ENCODE measurements at places on chromosomes 12 and 14. TPM values are rescaled to one million over a fixed set of nuclear protein-coding genes. Genes with fewer than 3 reads are reported as not detected.
A peak's percentile ranks its signal among the peaks of the same experiment; 100 is the strongest.

GRCh38 chr12:132178801-132179401, 34.6 kb downstream of the NOC4L start:
- DNase-seq: peak; percentile 81

- DNase-seq: no peak
Measured at GRCh38 chr14:58640959-58641358, 3.2 kb downstream of the DACT1 start.

- DNase-seq: no peak
Measured at GRCh38 chr12:93896427-93896826, 219.3 kb downstream of the CRADD start.

DNA sequence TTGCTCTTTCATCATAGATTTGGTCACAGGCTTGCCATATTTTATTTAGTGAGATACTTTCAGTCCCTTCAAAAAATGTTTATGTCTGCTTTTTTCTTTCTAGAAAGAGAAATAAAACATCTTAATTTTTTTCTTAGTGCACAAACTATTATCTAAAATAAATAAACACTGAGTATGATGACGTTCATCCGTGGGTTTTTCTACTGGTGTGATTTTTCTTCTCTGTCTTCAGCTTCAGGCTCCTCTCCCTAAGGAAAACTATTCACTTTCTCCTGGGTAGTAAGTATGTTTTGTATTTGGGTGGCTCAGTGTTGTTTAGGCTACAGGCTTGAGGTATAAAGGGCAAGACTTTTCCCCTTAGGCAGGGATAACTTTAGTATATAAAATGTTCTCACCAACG, 154.7 kb downstream of the DACT1 start:
- DNase-seq: no peak

FAM181A gene
- not detected for total RNA-seq

ACTN1 gene
- 1,102 TPM for total RNA-seq

GUCY2C gene
- not detected for total RNA-seq

GPR84 gene
- not detected for total RNA-seq
